Aortic smooth muscle cell (primary cell): ENCODE measurements at places on chromosomes 16 and 17. TPM values are rescaled to one million over a fixed set of nuclear protein-coding genes. Genes with fewer than 3 reads are reported as not detected.

The CCL4L2 gene
- total RNA-seq = not detected in 2 replicates

The CCL11 gene
- not detected in 2 replicates for total RNA-seq

The ORC6 gene
- total RNA-seq = 5.8 and 10.8 TPM in 2 replicates

The CSH1 gene
- total RNA-seq = not detected in 2 replicates

The CEP295NL gene
- total RNA-seq = 2.1 and 5.0 TPM in 2 replicates

The HOXB1 gene
- not detected in 2 replicates for total RNA-seq

The OR3A3 gene
- total RNA-seq = not detected in 2 replicates
